ENCODE measurements at places on chromosomes 5 and 9.

DNA sequence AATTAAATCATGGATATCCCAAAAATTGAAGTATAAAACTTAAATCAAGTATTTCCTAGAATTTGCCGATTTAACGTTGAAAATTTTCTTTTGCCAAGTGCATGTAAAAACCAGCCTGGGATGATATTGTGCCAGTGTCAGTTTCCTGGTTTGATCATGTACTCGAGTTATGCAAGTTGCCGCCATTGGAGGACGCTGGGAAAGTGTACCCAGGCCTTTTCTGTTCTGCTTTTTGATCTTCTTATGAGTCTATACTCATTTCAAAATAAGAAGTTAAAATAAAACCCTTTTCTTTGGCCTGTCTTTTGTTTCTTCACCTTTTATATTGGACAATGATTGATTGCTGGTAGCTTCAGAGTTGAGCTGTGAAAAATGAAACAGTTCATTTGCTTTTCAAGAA lies 93.1 kb upstream of the NFIL3 start:
- no peak for DNase-seq

DNA sequence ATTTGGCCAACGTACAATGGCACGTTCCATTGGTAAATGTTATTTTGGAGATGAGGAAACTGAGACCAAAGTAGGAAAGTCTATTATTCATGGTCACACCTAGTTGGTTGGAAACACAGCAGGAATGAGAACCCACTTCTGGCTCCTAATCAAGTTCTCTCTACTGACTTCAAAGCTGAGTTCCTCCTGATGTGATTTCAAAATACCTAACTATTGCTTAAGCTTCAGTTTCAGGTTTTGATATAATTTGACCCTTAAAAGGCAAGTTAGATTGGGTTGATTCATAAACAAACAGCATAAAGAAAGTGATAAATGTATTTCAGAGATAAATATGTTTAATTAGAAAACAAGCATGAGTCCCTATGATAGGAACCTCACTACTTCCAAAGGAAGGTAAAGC lies 312.5 kb downstream of the PARP8 start:
- no peak for DNase-seq

- DNase-seq = no peak
Observed at GRCh38 chr9:29609282-29609681, 2036.0 kb upstream of the C9orf72 start.

DNA sequence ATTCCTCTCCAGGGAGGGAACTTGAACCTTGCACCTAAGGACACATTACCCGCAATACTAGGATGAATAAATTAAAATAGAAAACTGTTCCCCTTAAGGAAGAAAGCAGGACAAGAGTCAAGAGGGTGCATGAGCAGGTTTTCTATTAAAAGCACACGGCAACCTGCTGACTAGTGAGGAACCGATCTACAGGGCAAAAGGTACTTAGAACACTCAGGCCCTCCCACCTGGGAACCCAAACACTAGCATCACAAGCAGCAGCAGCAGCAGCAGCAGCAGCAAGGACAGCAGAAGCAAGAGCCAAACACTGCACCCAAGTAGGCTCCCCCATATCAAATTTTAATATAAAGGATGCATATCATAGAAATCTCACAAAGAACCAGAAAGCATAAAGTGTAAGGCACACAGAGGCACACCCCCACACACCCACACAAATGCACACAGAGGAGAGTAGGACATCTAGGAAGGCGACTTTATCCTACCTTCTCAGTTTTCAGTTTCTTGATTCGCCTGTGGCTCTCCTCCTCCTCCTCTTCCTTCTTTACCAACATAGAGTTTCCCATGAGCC lies 2.8 kb downstream of the ZNF608 start:
- peak; percentile 33 for DNase-seq

Data from NCI-H1694 treated with DMSO at 0.1 percent for 48 hours (cell line).